ENCODE measurements at places on chromosomes 1 and 21.

GRCh38 chr21:45602106-45602505, 41.4 kb upstream of the PCBP3 start:
- no peak for DNase-seq

- peak; percentile 8 for DNase-seq
These were observed 24.2 kb downstream of the MTARC1 start for GRCh38 chr1:220810963-220811362.

- DNase-seq = no peak
These were observed 1048.3 kb downstream of the AMY1C start for GRCh38 chr1:104797982-104798381.

GRCh38 chr1:32742199-32742947, 39.8 kb upstream of the SYNC start:
- DNase-seq = no peak

DNA sequence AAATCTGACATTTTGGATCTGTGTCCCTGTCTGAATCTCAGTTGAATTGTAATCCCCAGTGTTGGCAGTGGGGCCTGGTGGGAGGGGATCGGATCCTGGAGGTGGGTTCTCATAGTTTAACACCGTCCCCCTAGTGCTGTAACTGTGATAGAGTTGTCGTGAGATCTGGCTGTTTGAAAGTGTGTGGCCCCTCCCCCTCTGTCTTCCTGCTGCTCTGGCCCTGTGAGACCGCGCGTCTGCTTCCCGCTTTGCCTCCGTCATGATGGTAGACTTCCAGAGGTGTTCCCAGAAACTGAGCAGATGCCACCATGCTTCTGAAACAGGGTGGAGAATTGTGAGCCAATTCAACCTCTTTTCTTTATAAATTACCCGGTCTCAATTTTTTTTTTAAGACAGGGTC, 25.0 kb downstream of the AGPAT3 start:
- DNase-seq = no peak

DNA sequence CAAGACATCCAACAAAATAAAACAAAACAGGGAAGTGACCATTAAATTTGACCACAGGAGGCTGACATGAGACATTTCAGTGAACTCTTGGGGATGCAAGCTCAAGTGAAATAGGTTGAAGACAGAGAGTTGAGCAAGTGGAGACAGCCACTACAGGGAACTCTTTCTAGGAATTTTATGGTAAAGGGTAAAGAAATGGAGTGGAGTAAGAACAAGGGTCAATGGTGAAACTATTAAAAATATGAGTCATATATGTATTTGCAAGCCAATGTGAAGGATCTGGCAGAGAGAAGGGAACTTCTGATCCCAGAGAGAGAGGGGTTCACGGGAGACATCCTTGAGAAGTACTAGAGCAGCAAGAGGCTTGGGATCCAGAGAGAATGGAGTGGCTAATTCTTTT, 9.1 kb upstream of the TRABD2B start:
- DNase-seq = no peak

DNA sequence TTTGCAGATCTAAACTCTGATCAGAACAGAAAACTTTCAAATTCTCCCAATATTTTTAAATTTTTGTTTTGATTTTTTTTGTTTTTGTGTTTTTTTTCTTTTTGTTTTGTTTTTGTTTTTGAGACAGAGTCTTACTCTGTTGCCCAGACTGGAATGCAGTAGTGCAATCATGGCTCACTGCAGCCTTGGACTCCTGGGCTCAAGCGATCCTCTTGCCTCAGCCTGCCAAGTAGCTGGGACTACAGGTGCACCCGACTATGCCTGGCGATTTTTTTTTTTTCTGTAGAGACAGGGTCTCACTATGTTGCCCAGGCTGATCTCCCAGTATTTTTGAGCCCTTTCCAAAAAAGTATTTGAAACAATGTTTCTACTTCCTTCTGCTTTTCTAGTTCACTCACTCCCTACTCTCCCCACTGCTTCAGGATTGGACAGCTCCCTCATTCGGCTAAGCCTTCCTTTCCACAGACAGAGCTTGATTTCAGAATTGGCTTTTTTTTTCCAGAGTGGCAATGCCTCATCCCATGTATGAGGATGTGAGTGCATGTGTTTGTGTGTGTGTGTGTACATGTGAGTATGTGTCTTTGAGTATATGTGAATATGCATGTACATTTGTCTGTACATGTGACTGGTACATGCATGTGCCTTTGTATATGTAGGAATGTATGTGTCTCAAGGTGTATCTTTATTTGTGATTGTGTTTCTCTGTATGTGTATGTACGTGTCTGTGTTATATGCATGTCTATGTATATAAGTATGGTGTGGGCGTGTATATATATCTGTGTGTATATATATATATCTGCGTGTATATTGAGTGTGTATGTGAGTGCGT, 11.9 kb downstream of the LHX4 start:
- no peak for DNase-seq
